ENCODE measurements at places on chromosomes 12 and 14.

GRCh38 chr14:32497248-32497647 is 168.2 kb downstream of the AKAP6 start:
- DNase-seq, result no peak

DNA sequence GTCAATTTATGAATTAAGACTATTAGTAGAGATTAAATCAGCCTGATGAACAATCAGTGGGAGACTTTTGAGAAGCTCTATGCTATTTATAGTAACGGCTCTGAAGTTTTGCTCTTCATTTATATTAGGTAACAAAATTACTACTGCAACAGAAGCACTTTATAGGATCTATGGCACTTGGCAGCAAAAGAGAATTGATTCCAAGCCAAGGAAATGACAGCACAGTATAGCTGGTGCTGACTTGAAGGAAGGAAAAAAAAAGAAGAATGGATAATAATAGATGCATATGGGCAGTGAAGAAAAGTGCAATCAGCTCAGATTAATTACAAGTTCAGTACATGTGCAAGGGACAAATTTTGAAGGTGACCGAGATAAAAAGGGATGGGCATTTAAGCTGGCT is 228.2 kb upstream of the PPFIA2 start:
- no peak for DNase-seq

DNA sequence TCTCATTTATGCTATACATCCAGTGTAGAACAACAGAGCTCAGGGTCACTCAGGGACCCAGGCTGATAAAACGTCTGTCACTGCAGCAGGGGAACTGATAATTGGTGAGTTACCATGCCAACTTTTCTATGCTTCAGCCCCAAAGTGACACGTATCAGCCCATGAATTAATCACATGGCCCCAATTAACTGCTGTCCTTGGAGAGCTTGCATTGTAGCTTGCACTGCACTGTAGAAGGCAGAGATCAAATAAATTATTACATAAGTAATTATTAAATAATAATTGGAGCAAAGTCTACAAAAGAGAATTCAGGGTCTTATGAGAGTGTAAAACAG is 144.6 kb downstream of the SUDS3 start:
- no peak for DNase-seq

GRCh38 chr14:103282932-103283331 is 51.1 kb upstream of the EIF5 start:
- no peak for DNase-seq

DNA sequence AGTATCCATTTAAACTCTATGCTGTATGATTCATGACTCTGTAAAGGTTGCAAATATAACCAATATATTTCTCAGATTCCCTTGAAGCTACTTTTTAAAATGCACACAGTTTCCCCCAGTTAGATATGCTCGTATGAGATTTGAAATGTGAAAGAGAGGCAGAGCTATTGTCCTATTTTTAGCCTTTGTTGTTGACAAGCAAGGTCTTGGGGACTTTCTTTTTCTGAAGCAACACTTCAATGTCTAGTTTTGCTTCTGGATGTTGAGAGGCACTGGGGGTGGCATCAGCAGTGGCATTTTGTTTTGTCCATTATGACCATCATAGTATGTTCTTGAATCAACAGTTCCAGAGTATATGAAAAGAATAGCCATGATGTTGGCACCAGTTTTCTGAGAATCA is 63.4 kb downstream of the ASCL1 start:
- DNase-seq, result no peak

GRCh38 chr12:78248321-78248720 is 417.6 kb downstream of the NAV3 start:
- DNase-seq, result no peak

- no peak for DNase-seq
Measured at GRCh38 chr14:74620923-74621322, 8.9 kb upstream of the LTBP2 start.

DNA sequence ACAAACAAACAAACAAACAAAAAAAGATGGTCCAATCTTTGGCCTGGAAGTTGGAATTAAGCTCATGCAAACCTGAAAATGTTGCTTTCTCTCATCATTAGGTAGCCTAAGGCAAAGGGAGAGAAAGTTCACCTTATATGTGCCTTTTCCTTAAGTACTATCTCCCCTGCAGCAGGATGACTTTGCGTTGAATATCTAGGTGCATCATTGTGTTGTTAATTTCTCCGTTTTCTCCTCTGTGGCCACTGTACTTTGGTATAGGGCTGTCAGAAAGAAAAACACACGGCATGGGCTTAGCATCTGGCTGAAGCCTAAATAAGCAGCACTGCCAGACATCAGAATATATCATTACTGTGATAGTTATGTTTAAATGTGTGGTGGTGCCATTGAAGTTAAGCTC is 345.5 kb downstream of the BCAT1 start:
- no peak for DNase-seq

GRCh38 chr14:85090681-85091080 is 439.3 kb upstream of the FLRT2 start:
- DNase-seq, result no peak

- no peak for DNase-seq
Measured at GRCh38 chr14:32263939-32264567, 61.0 kb upstream of the RNU6-8 start.

GRCh38 chr14:102779084-102779462 is 1.8 kb downstream of the TRAF3 start:
- DNase-seq, result no peak

- no peak for DNase-seq
Measured at GRCh38 chr12:104763168-104763805, 194.8 kb downstream of the SLC41A2 start.
